ENCODE measurements at places on chromosomes 13 and 19. TPM values are rescaled to one million over a fixed set of nuclear protein-coding genes. Genes with fewer than 3 reads are reported as not detected.

IGLON5 gene
- total RNA-seq, result under 0.01 TPM

ZNF418 gene
- total RNA-seq, result 3.1 TPM

RNF113B gene
- not detected for total RNA-seq

ICAM5 gene
- total RNA-seq, result 0.56 TPM

ERICH6B gene
- not detected for total RNA-seq

ZNF813 gene
- total RNA-seq, result 4.0 TPM

ZNF625 gene
- 10.5 TPM for total RNA-seq

ZNF253 gene
- total RNA-seq, result 0.36 TPM

CCDC106 gene
- 6.6 TPM for total RNA-seq

USHBP1 gene
- 11.4 TPM for total RNA-seq

SPIB gene
- total RNA-seq, result not detected

KLK4 gene
- total RNA-seq, result not detected

KRTDAP gene
- not detected for total RNA-seq

AMER2 gene
- not detected for total RNA-seq

TEX29 gene
- total RNA-seq, result not detected

NLRP5 gene
- not detected for total RNA-seq

KLK12 gene
- total RNA-seq, result not detected

ZNF763 gene
- total RNA-seq, result 0.36 TPM

SERPINE3 gene
- total RNA-seq, result not detected

ZNF543 gene
- 7.9 TPM for total RNA-seq

PRODH2 gene
- total RNA-seq, result not detected
